ENCODE measurements at places on chromosomes 1 and 21.

GRCh38 chr1:227257964-227258363 is 60.3 kb downstream of the CDC42BPA start:
- DNase-seq = no peak

GRCh38 chr21:41338455-41338854 is 21.9 kb downstream of the FAM3B start:
- no peak for DNase-seq

DNA sequence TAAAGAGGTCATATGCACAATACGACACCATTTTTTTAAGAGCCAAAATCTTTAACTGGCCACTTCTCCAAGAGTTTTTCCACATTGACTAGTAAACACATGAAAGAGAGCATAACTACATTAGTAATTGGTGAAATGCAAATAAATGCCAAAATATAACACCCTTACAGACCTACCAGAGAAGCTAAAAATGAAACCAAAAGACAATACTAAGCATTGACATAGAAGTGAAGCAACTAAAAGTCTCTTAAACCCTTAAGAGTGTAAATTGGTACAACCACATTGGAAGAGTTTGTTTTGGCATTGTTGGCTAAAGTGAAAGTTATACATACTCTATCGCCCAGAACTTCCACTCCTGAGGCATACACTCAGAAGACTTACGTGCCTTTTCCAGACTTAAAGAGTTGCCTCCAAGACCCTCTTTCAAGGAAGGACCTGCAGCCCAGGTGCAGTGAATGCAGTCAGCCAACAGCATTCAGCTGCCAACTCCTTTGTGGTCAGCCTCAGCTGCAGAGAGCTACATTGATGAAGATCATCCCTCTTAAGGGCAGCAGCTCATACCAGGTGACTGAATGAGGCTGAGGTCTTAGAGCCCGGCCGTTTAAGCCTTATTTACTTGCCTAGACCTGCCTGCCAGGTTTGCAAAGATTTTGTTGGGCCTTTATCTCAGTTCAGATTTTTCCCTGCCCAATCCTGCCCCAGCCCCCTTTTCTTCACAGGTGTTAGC is 839.1 kb upstream of the ADGRL2 start:
- no peak for DNase-seq

- DNase-seq = no peak
Observed at GRCh38 chr1:14906665-14907064, 246.9 kb upstream of the TMEM51 start.

DNA sequence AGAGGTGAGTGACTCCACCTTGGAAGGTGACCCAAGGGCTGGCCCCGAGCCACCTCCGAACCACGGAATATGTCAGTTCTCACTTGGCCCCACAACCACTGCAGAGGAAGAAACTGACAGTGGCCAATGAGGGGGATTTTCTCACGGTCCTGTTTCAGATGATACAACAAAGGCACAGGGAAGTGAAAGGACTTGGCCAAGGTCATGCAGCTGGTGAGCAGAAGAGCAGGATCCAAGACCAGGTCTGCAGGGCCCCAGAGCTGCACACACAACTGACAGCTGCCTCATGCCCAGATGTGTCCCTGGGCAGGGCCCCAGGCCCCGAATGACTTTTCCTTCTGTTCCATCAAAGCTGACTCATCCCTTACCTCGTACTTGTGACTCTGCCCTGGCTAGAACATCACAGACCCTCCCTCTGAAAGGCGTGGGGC is 25.8 kb upstream of the EVA1B start:
- DNase-seq = no peak

GRCh38 chr1:198678901-198679329 is 40.1 kb downstream of the PTPRC start:
- DNase-seq = no peak

DNA sequence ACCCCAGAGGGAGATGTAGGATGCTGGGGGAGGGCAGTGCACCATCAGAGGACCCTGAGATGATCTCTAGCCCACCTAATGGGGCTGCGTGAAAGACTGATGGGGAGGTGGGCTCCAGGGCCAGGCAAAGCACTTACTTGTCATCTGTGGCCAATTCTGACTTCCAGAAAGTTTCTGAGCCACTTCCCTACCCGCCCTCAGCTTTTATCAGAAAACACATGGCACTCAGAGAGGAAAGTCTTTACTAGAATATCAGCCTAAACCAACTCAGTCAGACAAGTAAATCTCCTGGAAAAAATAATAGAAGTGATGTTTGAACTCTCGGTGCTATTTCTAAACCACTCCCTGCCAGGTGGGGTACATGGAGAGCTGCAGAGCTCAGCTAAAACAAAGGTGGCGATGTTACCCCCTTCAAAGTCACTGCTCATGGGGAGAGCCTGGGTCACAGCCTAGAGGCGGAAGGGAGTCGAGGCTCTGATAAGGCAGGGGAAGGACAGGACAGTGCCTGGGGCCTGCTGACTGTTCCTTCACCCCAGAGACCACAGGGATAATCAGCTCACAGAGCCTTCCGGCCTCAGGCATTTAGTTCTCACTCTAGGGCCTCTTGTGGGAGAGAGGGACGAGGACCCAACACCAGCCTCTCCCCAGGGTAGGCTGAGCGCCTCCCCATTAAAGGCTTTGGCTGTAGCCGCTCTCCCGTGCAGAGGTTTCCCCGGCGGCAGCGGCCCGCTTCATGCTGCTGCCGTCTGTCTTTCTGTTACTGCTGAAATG is 14.2 kb downstream of the SMIM12 start:
- DNase-seq = no peak

DNA sequence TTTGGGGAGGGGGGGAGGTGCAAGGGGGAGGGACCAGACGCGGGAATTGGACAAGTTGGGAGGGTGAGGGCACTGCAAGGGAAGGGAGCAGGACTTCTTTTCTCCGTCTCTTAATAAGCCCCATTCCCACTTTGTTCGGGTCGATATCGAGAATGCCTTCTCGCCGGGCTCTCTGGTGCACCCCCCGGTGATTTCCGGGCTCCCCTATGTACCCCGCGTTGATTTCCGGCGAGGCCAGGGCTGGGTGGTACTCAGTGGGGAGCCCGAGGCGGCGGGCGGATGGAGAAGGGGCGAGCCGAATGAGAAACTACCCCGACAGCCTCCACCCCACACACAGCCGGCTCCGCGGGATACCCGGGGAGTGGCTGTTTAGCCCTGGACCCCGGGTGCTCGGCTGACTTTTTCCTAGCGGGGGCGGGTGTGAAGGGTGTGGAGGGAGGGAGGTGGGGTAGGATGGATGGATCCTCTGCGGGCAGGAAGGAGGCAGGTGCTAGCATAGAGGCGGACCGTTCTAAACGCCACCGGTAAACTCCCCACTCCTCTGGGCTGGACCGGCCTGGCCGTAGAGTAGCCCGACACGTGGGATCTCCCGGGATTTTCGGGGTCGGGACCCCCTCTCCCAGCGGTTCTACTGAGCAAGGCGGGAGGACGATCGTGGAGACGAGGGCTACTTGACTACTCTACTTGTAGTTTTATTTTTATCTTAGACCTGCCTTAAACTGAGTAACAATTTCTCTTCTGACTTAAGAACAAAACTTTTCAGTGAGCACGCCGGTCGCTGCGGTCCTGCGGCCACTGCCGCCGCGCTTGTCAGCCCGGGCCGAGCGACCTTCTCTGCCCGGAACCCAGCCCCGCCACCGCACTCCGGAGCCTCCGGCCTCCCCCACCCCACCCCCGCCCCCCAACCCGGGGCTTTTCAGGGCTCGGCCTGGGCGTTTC is 1.0 kb downstream of the RNF220 start:
- DNase-seq = peak; percentile 17

DNA sequence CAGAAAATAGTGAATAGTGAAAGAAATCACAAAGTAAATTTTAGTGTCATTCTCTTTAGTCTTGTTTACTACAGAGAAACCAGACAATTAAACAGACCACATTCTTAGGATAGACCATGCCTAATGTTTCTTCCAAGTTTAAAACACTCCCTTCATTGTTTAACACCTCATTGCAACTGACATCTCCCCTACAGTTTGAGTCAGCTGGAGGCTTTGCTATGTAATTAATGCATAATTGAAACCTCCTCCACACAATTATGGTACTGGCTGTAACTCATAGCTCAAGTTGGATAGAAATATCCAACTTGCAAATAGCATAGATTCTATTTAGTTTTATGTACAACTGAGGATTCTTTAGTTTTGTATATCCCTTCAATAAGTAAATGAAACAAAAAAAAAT is 35.2 kb upstream of the B3GALT2 start:
- DNase-seq = no peak

GRCh38 chr1:22107126-22107525 is 35.8 kb downstream of the WNT4 start:
- no peak for DNase-seq

GRCh38 chr1:9809100-9809510 is 14.7 kb downstream of the CLSTN1 start:
- no peak for DNase-seq

GRCh38 chr1:6985549-6986276 is 200.5 kb downstream of the CAMTA1 start:
- no peak for DNase-seq

DNA sequence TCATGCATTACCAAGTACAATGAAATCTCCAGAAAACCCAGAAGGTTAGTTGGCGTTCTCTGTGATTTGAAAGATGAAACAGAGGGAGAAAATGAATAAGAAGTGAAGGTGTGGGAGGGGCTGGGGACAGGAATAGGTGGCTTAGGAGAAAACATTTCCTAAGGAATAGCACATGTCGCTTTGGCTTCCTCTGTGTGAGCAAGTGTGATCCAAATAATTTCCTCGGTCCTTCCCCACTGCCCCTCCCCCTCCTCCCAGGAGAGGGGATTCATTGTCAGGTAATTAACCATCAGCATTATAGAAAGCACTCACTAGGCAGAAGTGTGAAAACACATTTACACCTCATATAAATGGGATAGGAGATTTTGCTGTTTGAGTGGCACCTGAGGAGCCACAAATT is 105.5 kb downstream of the NUF2 start:
- DNase-seq = no peak

DNA sequence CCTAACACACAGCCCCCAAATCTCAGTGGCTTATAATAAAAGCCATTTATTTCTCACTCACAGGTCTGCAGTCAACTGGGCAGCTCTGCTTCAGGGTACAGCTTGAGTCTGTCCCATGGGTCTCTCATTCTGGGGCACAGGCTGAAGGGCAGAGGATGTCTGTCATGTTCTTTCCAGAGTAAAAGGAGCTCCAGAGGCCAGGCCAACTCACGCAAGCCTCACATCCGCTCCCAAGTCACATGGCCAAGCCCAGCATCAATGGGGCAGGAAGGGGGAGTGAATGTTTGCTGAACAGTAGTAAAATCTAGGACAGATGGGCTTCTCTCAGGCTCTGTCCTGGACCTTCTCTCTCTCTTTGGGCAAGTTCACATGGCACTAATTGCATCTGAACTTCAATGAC is 7.1 kb upstream of the SSBP3 start:
- DNase-seq = no peak

DNA sequence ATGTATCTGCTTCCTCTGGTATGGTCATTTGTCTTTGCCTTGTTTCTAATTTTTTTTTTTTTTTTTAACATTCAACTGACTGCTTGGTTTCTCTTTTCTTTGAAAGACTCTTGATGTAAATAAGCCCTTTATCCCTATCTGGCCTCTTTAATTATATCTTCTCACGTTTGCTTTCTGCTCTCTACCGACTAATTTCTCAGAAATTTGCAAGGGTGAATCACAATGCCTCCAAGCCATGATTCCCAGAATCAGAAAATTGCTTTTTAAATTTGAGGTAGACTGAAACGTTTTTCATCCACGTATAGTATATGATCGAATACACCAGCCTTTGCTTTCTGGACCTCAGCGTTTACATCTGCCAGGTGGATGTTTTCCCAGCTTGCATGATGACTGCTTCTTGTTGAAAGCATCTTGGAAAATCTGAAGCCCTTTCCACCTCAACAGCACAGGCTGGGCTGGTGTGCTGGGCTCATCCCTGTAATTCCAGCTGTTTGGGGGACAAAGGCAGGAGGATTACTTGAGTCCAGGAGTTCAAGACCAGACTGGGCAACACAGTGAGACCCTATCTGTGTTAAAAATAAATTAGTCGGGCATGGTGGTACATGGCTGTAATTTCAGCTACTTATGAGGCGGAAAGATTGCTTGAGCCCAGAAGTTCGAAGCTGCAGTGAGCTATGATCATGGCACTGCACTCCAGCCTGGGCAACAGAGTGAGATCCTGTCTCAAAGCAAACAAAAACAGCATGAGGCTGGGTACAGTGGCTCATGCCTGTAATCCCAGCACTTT is 35.0 kb upstream of the GPR137B start:
- no peak for DNase-seq

DNA sequence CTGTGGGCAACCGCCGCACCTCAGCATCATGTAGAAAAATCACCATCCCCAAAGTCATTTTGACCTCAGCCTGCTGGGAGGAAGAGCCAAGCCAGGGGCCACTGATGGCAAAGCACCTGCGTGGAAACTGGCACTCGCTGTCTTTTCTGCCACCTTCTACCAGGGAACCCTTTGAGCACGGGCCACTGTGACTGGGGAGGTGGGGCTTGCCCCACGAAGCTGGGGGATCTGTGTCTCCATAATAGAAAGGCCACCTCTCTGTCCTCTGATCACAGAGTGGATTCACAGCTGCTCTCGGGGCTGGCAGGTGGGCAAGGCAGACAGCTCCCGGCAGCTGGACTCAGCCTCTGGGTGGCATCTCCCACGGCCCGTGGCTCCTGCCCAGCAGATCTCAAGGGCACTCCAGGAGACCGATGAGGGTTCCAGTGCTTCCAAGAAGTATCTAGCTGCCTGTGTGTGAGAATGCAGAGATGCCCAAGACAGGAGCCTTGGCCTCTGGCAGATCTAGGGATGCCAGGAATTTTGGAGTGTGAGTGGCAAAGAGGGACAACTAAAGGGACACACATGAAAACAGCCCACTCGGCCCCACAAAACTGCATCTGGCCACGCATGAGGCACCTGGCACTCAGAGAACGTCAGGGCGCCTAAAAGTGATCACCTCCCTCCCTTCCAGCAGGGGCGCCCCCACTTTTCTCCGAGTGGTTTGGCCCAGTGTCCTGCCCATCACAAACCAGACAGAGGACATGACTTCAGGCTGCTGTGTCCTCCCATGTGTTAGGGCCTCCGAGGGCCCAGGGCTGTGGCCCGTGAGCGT is 102.6 kb downstream of the PDE9A start:
- no peak for DNase-seq

DNA sequence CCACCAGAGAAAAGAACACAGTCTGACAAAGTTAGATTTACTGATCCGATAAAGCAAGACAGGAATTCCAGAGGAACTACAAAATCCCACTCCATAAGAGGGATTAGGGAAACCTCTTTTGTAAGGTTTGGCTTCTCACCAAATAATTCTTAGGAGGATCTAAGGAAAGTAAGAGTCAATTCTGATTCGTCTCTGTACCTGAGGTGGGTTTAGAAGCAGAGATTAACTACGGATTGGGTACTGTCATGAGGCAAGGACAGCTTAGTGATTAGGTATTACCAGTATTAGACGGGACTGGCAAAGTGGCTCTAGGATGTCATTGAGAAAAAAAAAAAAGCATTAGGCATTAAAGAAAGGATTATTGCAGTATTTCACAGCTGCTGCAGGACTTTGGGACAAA is 371.7 kb upstream of the BRINP3 start:
- no peak for DNase-seq

- DNase-seq = no peak
Observed at GRCh38 chr1:9680091-9680490, 28.6 kb downstream of the PIK3CD start.

- DNase-seq = no peak
Observed at GRCh38 chr1:109115685-109116084, 1.8 kb downstream of the ELAPOR1 start.

Data from NCI-H345 (cell line).